ENCODE measurements at places on chromosomes 3 and 15.

DNA sequence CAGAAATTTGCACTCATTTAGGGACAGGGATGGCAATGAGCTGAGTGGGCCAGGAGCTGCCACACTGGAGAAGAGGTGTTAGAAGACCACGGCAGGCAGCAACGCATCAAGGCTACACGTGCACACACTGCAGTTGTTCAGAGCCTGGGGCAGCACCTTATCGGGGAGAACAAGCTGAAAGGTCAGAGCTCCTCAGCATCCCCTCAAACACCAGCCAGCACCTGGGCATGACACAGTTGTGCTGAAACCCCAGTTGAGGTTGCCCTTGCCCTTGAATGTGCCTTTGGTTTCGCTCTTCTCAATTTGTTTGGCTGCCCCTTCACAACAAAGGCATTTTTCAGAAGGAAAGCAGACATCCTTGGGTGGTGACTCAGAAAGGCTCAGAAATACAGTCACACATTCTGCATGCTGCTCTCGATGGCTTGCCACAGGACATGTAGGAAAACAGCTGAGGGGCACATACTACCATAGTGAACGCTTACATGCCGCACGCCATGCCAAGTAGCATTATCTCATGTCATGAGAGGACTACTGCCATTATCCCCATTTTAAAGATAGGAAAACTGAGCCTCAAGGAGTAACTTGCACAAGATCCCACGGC is 57.6 kb downstream of the ST8SIA2 start:
- peak; percentile 37 for DNase-seq

- DNase-seq: peak; percentile 71
These were observed 30.6 kb upstream of the ABHD2 start for GRCh38 chr15:89057506-89058133.

- peak; percentile 40 for DNase-seq
These were observed 20.0 kb upstream of the IREB2 start for GRCh38 chr15:78417754-78418630.

- DNase-seq: no peak
These were observed 79.8 kb downstream of the RFTN1 start for GRCh38 chr3:16433701-16434151.

DNA sequence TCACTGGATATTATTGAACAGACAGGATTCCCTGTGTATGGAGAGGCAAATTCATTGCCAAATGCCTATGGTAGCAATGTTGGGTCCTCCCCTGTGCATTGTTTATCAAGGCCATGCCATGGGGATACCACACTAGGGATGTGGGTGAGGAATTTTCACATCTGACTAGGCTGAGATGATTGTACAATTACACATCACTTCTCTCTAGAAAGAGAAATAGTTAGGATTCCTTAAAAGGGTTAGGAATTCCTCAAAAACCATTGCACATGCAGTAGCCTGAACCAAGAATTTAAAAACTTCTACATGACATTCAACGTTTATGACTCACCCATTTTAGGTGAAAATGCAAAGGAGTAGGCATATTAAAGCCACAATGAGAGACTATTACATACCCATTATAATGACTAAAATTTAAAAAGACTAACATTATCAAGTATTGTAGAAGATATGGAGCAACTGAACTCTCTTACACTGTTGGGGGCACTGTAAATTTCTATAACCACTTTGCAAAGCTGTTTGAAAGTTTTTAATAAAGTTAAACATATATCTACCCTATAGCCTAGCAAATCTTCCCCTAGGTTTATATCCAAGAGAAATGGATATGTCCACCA is 175.9 kb downstream of the THRB start:
- peak; percentile 1 for DNase-seq

DNA sequence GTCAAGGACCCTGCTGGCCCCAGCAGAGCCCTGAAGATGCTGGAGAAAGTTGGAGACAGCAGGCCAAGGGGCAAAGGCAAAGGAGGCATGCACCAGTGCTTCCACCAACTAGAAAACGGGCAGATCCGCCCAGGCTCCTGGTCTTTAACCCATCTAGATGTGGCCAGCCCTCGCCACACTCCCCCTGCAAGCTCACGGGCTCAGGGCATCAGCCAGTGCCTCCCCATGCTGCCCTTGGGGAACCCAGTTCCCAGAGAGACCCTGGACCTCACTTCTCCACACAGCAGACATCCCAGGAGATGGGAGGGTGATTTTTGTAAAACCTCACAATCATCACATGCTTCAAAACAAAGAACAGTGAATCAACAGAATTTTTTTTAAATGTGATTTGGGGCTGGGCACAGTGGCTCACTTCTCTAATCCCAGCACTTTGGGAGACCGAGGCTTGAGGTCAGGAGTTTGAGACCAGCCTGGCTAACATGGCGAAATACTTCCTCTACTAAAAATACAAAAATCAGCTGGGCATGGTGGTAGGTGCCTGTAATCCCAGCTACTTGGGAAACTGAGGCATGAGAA is 24.5 kb downstream of the CYFIP1 start:
- no peak for DNase-seq

GRCh38 chr3:189027626-189028155 is 144.1 kb upstream of the TPRG1 start:
- DNase-seq: no peak

DNA sequence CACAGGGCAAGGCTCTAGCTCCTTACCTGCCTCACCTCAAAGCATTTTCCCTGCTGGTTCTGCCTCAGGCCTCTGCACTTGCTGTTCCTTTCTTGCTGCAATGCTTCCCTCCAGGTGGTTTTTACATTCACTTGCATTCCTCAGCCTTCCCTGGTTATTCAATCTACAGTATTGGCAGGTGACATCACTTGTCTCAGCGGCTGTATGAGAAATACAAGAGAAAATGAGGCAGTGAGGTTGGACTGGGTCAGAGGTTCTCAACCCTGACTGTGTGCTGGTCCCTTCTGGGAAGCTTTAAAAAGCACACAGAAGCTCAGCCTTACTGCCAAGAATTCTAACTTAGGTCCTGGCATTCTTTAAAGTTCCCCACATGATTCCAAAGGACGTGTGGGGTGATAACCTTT is 26.7 kb downstream of the SIAH2 start:
- DNase-seq: no peak

- no peak for DNase-seq
These were observed 334.9 kb upstream of the NR2F2 start for GRCh38 chr15:95995375-95996168.

- DNase-seq: no peak
These were observed 295.1 kb downstream of the EPHB1 start for GRCh38 chr3:135090020-135090717.

GRCh38 chr3:50572158-50572557 is 2.8 kb downstream of the HEMK1 start:
- DNase-seq: peak; percentile 38

DNA sequence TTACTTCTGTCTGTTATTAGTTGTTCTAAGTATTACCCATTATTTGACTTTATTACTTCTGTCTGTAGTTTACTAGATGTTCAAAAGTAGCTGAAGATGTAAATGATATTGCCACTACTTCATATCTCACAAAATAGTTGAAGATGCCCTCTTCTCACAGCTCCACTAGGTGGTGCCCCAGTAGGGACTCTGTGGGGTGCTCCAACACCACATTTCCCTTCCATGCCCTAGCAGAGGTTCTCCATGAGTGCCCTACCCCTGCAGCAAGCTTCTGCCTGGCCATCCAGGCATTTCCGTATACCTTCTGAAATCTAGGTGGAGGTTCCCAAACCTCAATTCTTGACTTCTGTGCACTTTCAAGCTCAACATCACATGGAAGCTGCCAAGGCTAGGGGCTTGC is 80.8 kb downstream of the KCNH8 start:
- DNase-seq: no peak

GRCh38 chr15:33982516-33982915 is 14.2 kb downstream of the CHRM5 start:
- DNase-seq: no peak

DNA sequence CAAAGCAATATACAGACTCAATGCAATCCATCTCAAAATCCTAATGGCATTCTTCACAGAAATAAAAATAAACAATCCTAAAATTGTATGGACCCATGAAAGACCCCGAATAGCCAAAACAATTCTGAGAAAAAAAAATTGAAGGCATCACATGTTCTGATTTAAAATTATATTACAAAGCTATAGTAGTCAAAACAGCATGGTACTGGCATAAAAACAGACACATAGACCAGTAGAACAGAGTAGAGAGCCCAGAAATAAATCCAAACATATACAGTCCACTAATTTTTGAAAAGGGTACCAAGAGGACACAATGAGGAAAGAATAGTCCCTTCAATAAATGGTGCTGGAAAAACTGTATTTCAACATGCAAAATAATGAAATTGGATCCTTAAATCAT is 70.4 kb upstream of the THRB start:
- no peak for DNase-seq

GRCh38 chr15:42092398-42093318 is 1.7 kb downstream of the PLA2G4D start:
- no peak for DNase-seq

DNA sequence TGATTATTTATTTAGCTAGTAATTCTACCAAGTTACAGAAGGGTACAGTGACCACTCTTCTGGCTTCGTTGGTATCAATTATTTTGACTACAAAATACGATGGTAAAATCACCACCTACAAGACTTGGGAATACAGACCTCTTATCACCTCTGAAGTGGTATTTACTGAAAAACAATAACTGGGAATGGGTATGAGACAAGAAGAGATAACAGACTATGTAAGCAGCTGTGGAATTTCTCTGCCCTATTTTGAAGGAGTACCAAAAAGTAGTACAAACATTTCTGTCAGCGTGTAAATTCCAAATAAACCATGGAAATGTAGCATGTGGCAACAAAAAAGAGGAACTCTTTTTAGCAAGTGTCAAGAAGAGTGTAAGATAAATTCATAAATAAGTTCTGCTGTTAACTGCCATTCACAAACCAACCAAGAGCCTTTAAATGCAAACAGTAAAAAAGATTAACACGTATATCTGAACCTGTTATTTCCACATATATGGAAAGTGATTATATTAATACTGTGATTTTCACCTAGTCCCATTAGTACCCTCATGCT is 77.0 kb upstream of the SLC12A8 start:
- no peak for DNase-seq

DNA sequence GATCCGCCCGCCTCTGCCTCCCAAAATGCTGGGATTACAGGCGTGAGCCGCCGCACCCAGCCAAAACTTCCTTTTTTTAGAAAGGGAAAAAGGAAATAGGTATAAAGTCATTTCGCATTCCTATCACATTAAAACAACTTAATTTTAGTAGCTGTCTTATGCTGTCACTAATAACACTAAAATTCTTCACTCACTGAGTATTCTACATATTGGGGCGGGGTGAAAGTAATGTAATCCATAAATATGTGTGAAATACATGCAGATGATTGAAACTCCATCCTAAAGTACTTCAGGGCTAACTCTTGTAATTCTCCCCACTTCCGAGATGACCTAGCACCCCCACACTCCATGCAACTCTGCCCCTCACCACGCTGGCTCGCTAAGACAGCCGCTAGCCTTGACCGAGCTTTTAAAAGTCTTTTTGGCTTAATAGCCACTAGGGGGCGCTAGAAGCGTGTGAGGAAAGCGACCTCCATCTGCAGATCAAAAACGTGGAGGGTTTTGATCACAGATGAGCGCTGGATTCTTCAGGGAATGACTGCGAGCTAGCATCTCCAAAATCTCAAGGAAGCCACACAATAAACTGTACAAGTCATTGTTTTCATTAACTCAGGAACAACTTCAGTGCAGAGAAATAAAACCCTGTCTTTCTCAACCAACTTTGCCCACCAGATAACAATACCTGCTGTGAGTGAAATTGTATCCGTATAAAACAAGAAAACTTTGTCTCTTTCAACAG is 129.3 kb upstream of the IGF1R start:
- DNase-seq: peak; percentile 77

- DNase-seq: no peak
These were observed 201.9 kb downstream of the TNIK start for GRCh38 chr3:171258316-171258715.

- peak; percentile 100 for DNase-seq
These were observed at the start of gene BCL2A1 for GRCh38 chr15:79970624-79971434. Gene BCL2A1 (minus strand): TSS chr15:79971196. CDS start chr15:79971119, 77 bp downstream.

DNA sequence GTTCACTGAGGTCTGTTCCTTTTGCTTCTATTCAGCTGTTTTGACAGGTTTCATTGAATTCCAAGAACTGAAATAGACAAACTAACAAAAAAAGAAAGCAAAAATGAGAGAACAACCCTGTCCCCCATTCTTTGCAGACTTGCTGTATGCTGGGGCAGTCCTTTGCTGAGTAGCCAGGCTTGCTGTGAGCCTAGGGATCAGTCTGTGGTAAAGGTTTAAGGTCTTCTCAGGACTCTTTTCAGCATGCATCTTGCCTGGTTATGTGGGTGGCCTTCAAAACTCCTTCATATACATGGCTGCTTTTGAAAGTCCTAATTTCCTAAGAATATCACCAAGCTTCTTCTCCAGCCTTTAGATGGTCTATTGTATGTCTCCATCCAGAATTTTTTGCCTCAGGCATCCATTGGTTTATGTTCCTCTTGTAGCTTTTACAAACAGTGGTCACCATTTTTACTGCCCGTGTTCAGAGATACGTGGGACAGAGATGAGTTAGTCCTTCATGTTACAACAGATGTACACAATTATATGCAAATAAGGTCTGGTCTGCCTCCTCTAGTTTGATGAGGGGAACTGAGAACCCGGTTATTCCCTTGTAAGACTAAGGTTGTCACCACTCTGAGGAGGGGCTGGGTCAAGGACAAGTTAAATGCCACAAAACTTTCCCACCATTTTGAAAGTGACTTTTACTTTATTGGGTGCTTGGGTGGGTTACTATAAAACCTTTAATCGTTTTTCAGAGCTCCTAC is 41.4 kb downstream of the SACM1L start:
- no peak for DNase-seq

- no peak for DNase-seq
These were observed 13.5 kb downstream of the SOX2 start for GRCh38 chr3:181725131-181725731.

- no peak for DNase-seq
These were observed 157.8 kb downstream of the PDCD6IP start for GRCh38 chr3:33956206-33956605.

- no peak for DNase-seq
These were observed 3.1 kb downstream of the SLC51B start for GRCh38 chr15:65048241-65048640.

DNA sequence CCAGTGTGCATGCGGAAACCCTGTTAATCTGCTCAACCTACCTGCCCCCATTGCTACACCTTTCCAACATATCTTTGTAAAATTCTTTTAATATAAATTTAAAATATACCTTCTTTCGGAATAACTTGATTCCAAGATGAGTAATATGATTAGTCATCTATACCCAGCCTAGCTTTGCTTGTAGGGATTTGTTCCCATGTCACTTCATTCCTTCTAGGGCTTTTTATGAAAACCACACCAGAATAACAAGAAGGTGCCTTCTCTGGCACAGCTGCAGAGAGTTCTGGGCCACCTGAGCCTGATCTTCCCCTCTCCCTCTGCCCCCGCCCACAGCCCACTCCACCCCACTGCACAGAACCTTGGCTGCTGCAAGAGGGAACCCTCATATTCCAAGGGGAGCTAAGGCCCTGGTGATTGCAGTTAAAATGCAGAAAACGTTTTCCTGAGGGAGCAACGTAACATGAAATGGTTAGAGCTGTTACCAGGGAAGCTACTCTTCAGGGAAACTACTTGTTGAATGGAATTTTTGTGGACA is 38.6 kb upstream of the HACD2 start:
- no peak for DNase-seq

GRCh38 chr3:72185549-72186399 is 400.8 kb upstream of the PROK2 start:
- peak; percentile 58 for DNase-seq

All from RKO (cell line).